ENCODE measurements at places on chromosomes 11 and 22. TPM values are rescaled to one million over a fixed set of nuclear protein-coding genes. Genes with fewer than 3 reads are reported as not detected.

DNA sequence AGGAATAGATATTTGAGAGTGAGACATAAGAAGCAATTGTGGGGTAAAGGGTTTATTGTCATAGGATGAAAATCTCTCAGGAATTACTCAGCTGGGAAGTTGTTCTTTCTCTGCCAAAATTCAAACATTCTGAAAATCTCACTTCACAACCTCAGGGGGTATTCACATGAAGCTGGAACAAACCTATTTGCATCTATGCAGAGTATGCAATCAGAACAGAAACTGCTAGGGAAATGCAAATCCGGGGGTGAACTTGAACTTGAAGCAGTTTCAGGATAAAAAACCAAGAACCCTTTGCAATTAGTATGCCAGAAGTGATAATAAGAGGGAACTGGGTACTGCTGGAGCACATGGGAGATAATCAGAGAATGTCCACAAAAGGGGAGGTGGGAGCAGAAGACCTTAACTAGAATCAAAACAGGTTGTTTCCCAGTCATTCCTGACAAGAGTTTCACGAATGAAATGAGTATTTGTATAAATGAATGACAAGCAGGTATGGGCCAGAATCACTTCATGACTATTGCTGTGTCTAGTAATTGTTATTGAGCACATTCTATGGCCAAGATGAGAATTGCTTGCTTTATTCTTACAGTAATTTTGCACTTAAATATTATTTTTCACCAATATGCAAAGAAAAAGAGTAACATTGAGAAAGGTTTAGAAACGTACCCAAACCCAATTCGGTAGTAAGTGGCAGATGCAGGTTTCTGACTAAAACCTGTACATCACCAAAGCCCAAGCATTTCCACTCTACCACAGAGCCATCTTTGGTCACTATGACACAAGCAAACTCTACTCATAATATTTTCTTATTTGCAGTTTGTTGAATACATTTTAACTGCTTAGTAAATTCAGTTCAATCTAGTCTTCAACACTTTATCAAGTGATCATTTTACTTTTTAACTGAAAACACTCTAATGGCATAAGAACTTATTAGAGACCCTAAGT lies 61.8 kb upstream of the UBASH3B start:
- no peak overlapping the region for H3K27ac ChIP-seq
- H3K36me3 ChIP-seq: no peaks in the 10 kb centered on the region
- peaks cover 18% of the 10 kb centered on the region for H3K27me3 ChIP-seq
- H3K4me1 ChIP-seq: peaks cover 13% of the 10 kb centered on the region

PHETA2 gene
- 13.3 TPM for total RNA-seq

GRCh38 chr11:16809886-16810668 lies 71.6 kb downstream of the C11orf58 start:
- H3K4me1 ChIP-seq: no peaks in the 10 kb centered on the region
- no peak overlapping the region for H3K4me3 ChIP-seq
- H3K36me3 ChIP-seq: no peaks in the 10 kb centered on the region

DNA sequence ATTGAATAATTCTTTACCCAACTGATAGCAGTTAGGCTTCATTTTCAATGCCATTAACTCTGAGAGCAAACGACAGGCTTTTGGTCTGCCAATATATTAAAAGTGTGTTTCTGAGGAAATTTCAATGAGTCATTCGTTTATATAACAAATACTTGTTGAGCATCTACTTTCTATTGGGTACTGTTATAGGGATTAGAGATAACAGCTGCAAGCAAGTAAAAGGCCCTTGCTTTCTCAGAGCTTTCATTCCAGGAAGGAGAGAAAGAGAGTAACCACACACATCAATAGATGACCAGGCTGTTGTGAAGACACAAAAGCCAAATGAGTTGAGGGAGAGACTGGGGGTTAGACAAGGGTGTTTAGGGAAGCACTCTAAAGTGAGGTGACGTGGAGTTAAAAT lies 35.7 kb downstream of the CD44 start:
- DNase-seq: peak; percentile 76
- H3K27me3 ChIP-seq: peaks cover 18% of the 10 kb centered on the region
- peak overlapping the region; percentile 68 for H3K4me3 ChIP-seq

SIK2 gene
- 15.0 TPM for total RNA-seq

FAM83F gene
- total RNA-seq: not detected

DNA sequence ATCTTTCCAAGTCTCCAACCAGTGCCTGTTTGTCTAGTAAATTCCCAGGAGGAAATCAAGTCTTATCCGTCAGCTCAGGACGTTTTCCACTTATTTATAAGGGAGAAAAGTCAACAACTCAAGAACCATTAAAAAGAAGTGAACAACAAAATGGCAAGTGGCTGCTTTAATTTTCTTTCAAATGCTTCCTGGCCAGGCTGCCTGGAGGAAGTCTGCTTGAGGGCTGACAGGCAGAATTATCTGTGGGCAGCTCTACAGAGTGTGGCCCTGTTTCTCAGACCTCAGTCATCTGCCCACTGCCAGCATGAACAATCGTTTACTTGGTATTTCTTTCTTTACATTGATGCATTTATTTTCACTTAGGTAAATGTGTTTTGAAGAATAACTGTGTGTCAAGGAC lies 281.9 kb upstream of the ISX start:
- H3K4me1 ChIP-seq: no peaks in the 10 kb centered on the region
- no peak overlapping the region for H3K4me3 ChIP-seq
- H3K27ac ChIP-seq: no peak overlapping the region
- H3K36me3 ChIP-seq: peaks cover 7% of the 10 kb centered on the region
- no peak for DNase-seq
- H3K27me3 ChIP-seq: no peaks in the 10 kb centered on the region

DNA sequence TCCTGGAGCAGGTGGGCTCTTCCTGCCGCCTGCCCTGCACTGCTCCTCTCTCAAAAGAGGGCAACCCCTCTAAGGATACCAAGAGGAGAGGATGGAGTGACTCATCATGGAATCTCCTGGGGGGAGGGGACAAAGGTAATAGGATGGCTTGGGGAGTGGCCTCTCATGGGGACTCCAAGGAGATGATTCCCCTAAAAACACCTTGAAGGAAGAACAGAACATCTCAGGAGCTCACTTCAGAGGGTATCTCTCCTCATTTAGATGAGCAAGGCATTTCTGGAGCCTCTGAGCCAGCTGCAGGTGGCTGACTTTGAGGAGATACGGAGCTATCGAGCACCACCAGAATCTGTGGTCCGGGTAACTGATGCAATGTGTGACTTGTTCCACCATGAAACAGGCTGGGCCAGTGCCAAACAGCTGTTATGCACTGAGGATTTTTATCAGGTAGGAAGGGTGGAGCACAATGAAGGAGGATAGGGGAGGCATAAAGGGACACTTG lies 40.2 kb downstream of the RRP8 start:
- no peak overlapping the region for H3K4me3 ChIP-seq
- DNase-seq: no peak
- H3K36me3 ChIP-seq: no peaks in the 10 kb centered on the region
- peaks cover 8% of the 10 kb centered on the region for H3K4me1 ChIP-seq

DNA sequence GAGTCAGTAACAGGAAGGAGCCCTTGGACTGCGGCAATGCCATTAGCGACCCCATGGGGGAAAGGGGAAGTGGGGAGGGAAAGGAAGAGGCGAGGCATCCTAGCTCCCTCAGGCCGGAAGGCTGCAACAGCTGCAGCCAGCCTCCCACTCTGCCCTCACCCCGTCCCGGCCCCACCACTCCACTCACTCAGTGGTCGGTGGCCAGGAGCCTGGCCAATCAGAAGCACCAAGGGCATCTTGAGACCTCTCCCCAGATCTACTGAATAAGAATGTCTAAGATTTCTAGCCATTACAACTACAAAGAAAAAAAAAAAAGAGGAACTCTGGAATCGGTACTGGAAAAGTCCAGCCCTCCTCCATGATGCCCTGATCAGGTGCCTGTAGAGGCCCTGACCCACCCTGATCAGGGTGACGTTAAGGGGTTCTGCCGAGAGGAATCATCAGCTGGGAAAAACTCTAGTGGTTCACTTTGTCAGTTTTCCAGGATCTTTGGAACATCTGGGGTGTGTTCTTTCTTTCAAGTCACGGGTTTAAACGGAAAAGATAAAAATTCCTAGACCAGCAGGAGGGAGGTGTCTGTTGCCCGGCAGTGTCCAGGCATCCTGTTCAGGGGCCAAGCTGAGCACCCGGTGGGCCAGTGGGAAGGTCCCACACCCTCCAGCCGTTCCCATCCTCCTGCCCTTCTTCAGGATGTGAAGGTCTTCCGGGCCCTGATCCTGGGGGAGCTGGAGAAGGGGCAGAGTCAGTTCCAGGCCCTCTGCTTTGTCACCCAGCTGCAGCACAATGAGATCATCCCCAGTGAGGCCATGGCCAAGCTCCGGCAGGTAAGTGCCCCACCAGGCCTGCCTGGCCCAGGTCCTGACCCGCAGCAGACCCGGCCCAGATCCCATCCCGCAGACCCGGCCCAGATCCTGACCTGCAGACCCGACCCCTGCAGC lies 14.4 kb downstream of the OAF start:
- peaks cover 8% of the 10 kb centered on the region for H3K36me3 ChIP-seq
- no peak overlapping the region for H3K27ac ChIP-seq
- H3K27me3 ChIP-seq: peaks cover under 1% of the 10 kb centered on the region
- peaks cover 15% of the 10 kb centered on the region for H3K4me1 ChIP-seq

DNA sequence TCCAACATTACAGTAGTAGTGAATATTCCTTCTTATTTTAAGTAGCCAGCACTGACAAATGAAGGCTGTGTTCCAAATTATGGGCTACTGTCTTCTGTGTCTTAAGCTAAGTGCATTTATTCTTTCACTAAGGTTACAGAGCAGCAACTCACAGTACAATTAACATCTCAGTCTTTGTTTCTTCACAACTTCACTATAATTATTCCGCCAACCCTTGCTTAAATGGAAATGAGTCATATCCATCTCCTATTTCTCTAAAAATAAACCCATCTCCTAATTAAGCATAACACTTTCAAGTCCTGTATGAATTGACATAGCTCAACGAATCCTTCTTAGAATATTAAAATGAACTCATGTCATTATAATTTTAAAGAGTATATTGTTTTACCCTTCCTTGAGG lies 6.7 kb downstream of the ETS1 start:
- DNase-seq: no peak
- H3K4me3 ChIP-seq: no peak overlapping the region
- peaks cover 48% of the 10 kb centered on the region for H3K4me1 ChIP-seq
- no peak overlapping the region for H3K27ac ChIP-seq
- no peaks in the 10 kb centered on the region for H3K36me3 ChIP-seq

DNA sequence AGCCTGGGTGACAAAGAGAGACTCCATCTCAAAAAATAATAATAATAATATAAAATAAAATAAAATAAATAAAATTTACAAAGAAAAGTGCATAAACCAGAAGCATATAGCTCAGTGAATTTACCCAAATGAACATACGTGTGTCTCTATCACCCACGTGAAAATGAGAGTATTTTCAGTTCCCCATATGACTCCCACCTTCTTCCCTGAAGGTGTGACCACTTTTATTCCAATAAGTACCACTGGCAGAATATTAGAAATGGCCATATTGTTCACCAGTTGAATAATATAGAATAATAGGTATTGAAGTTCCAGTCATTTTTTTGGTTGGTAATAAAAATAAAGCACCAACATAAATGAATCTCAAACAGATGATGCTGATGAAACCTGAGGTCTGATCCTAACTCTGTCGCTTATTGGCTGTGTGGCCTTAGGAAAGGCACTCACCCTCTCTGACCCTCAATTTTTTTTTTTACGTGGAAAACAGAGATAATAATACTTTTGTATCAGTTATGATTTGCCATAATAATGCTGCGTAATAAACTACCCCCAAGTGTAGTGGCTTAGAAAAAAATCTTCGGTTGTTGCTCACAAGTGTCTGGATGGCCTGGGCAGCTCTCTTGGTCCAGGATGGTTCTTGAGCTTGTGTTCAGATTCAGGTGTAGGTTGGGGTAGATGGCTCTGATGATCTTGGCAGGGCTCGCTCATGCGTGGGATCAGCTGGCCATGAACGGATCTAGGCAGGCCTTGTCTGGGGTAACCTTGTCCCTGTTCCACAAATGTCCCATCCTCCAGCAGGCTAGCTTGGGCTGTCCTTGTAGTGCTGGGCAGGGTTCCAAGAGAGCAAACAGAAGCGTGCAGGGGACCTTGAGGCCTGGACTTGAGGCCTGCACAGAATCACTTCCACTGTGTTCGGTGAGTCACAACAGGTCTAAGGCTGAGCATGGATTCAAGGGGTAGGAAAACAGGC lies 88.1 kb downstream of the MYO18B start:
- DNase-seq: no peak
- H3K27me3 ChIP-seq: no peaks in the 10 kb centered on the region
- H3K27ac ChIP-seq: no peak overlapping the region
- H3K4me1 ChIP-seq: no peaks in the 10 kb centered on the region

GRCh38 chr11:71179877-71180605 lies 72.3 kb downstream of the SHANK2 start:
- H3K36me3 ChIP-seq: peaks cover 9% of the 10 kb centered on the region
- peaks cover 4% of the 10 kb centered on the region for H3K27me3 ChIP-seq
- no peak overlapping the region for H3K4me3 ChIP-seq
- DNase-seq: no peak
- no peak overlapping the region for H3K27ac ChIP-seq

GRCh38 chr11:17633279-17633986 lies 85.9 kb upstream of the MYOD1 start:
- H3K27me3 ChIP-seq: peaks cover 15% of the 10 kb centered on the region
- H3K4me1 ChIP-seq: no peaks in the 10 kb centered on the region
- DNase-seq: no peak
- H3K27ac ChIP-seq: no peak overlapping the region

ZBTB16 gene
- not detected for total RNA-seq

RASD2 gene
- total RNA-seq: not detected

GRCh38 chr11:6538945-6539344 lies 41.9 kb downstream of the DNHD1 start:
- DNase-seq: no peak
- H3K27ac ChIP-seq: no peak overlapping the region
- H3K4me3 ChIP-seq: no peak overlapping the region
- no peaks in the 10 kb centered on the region for H3K4me1 ChIP-seq

SCO2 gene
- total RNA-seq: 10.5 TPM

- H3K36me3 ChIP-seq: no peaks in the 10 kb centered on the region
- no peak overlapping the region for H3K4me3 ChIP-seq
- H3K27ac ChIP-seq: no peak overlapping the region
- no peak for DNase-seq
- H3K27me3 ChIP-seq: peaks cover 16% of the 10 kb centered on the region
Observed at GRCh38 chr11:62933750-62934495, 12.8 kb upstream of the CHRM1 start.

IFITM1 gene
- 32.9 TPM for total RNA-seq

Measured in HFFc6 (cell line).